Right ventricle myocardium superior (tissue), 1 donor: ENCODE measurements at places on chromosomes 1 and 21.

GRCh38 chr1:40723196-40723955, 31.9 kb downstream of the NFYC start:
- no peak for DNase-seq

DNA sequence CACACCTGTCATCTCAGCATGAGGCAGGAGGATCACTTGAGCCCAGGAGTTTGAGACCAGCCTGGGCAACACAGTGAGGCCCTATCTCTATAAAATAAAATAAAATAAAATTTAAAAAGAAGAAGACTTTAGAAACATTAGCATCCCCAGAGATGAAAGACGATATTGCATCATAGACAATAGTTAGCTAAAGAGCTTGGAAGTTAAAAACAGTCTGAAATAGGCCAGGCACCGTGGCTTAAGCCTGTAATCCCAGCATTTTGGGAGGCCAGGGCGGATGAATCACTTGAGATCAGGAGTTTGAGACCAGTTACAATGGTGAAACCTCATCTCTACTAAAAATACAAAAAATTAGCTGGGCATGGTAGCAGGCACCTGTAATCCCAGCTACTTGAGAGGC, 59.3 kb downstream of the RIMS3 start:
- DNase-seq, result no peak

- DNase-seq, result no peak
Observed at GRCh38 chr21:38916214-38916964, 110.7 kb downstream of the ETS2 start.

GRCh38 chr21:38869946-38870345, 64.2 kb downstream of the ETS2 start:
- no peak for DNase-seq

GRCh38 chr1:159664247-159664646, 50.1 kb downstream of the CRP start:
- no peak for DNase-seq

- peak; percentile 83 for DNase-seq
Observed at GRCh38 chr21:33418691-33419090, 15.5 kb downstream of the IFNGR2 start.

- DNase-seq, result no peak
Observed at GRCh38 chr1:178048426-178048825, 45.5 kb upstream of the RASAL2 start.

DNA sequence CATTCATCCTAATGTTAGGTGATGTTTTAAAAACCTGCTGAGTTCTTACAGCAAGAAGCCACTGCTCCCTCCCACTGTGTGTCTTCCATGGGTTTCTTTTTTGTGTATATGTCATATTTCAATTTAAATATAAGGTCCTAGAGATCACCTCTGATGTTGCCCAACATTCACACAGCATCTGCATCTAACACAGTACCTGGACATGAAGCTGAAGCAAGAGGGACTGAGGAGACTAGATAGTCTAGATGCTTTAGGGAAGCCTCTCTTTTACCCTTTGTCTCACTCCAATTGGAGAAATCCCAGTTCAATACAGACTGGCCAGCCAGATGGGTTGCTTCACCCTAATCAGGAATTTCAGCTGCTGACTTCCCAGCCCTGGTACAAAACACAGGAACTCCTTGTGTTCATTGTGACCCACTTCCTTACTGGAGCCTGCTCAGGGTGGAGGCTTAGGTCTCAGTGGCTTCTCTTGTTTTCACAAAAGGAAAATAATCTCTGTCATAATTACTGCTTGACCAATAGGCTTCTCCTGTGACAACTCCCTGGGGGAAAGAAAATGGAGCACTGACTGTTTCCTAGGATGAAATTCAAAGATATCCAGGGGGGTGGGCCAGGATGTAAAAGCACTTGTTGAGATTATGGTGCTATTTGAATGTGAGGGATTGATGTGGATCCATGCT, 17.3 kb downstream of the BTG2 start:
- DNase-seq, result no peak

GRCh38 chr1:114296413-114296812, 142.7 kb upstream of the SYT6 start:
- no peak for DNase-seq

DNA sequence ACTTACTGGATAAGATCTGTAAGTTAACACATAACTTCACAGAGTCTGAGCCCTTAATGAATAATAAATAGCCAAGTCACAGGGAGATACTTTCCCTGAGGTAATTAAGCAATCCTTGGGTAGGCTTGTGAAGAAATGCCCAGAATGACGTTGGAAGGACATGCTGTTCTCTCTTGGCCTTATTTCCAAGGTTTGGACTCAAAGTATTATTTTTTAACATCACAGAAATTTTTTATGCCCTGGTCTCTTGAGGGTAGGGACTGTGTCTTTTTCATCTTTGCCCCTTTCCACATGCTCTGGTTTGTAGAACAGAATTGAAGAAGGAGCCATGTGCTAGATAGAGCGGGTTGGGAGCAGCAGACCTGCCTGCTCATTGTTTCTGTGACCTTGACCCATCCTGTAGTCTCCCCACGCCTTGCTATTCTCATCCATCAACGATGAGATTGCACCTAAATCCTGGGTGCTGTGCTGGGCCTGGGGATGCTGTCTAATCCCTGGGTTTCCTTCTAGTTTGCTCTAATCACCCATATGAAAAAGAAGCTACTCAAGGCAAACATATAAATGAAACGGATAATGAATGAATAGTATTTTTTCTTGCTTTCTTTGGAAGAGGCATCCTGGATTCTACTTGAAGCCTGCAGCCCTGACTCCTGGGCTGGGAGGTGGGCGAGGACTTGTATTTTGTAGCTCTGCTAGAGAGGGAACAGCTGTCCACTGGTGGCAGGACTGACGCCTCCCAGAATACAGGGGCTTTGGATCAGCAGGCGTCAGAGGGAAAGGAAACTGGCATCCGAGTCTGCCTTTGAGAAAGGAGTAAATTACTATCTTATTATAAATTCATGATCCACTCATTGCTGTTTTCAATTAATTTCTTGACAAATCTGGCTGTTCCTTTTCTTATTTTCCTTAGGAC, 17.5 kb upstream of the LAMTOR5 start:
- no peak for DNase-seq

DNA sequence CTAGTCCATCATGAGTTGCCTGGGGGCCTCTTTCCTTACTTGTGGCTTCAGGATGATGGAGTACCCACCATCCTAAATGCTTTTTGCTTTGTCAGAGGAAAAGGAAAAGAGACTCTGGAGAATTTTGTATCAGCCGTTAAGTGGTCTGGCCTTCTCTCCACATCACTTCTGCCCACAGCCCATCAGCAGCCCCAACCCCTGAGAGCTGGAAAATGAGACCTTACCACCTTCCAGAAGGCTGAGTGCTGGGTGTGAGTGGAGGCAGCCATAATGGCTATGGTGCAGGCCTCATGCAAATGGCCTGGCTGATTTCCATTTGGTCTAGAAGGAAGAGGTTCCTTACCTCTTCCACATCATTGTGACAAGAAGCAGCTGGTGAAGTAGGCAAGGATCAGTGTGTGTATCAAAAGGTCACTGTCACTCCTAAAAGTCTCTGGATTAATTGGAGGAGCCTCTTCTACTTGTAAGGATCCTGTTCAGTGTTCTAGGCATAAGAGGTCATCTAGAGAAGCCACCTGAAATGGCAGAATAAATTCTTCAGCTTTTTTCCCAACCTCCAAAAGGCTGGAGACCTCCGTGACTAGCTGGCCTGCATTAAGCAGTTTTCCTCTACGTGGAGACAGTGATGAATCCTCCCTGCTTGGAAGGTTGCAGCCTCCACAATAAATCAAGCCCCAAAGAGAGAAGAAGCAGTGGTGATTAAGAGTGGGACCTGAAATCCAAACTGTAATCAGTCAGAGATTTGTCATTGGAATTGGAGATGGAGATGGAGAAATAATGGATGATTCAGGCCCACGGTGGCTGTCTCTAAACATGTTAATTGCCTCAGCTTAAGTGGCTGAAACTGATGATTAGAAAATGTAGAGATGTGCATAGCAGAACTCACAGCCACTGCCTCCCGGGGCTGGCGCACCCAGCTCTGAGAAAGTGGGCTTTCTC, 111.5 kb downstream of the CNIH3 start:
- no peak for DNase-seq

DNA sequence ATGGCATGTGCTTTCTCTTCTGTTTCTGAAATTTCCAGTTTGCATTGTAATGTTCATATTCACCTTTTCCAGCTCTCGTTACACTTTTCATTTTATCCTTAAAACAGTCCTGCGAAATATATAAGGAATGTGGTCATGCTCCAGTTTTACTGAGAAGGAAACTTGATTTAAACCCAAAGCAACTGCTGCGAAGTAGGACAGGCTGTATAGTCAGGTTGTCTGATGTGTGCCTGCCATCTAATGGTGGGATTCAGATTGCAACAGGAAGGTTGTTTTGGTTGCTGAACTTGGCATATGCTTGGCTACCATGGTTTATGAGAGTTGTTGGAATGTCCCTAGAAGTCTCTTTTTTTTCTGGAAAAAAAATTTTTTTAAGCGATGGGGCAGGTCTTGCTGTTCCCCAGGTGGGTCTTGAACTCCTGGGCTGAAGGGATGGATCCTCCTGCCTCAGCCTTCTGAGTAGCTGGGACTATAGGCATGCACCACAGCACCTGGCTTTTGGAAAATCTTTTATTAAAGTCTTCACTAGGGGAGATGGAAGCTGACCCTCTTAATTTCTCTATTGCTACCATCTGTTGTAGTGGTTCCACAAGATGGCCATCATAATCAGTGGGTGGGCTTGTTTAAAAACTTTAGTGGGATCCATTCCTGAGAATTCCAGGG, 86.9 kb downstream of the UCK2 start:
- no peak for DNase-seq

- peak; percentile 97 for DNase-seq
Observed at GRCh38 chr1:19485362-19486187, at the start of gene CAPZB. TSS of gene CAPZB (minus strand) at chr1:19485539. CDS start at chr1:19485438, 101 bp downstream.

DNA sequence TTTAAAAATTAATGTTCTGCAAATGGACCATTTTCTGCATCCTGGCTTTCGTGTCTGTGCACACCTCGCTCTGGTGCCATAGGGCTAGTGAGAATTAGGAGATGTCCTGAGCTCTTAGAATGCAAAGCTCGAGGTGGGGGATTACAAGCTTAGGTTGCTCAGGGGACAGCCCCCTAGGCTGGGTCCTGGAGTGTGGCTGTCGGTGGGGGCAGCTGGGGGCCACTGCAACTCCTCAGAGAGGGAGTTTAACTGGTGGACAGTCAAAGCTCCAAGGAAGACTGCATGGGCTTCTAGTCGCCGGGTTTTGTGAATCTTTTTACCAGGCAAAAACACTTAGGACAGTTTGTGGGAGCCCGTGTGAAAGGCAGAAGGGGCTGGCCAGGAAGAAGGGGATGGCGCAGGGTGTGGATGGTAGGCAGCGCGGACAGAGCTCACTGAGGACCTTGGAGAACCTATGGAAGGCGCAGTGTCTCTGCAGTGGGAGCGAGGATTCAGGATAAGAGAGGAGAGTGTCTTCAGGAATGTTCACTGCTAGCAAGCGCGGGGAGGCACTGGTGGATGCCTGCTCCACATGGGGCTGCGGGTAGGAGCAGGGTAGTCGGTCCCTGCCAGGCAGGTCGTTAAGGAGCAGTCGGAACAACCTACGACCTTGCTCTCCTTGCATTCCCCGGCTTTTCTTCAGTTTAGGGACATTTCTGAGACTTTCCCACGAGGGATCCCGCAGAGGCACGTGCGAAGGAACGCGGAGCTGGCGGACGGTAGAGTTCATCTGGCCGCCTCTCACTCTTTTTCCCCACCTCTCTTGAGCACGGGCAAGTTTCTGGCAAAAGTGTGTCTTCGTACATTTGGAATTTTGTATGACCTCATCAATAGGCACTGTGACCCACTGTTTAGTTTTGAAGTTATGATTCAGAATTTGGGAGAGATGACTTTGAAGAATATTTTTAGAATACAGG, 12.9 kb upstream of the KCNE1 start:
- no peak for DNase-seq

DNA sequence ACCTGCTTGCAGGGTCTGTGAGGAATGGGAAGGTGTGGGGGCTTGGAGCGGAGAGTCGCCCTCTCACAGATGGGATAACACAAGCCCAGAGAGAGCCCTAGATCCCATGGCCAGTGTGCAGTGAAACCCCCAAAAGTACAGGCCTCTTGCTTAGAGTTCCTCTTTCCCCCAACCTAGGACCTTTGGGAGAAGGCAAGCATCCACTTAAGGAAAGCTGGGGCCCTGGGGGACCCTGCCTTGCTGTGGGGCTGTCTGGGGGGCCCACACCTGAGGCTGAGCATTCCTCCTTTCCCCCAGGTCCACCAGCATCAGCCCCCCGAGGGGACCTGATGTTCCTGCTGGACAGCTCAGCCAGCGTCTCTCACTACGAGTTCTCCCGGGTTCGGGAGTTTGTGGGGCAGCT, 1.1 kb downstream of the VWA1 start:
- DNase-seq, result no peak

GRCh38 chr1:12141163-12141850, 25.5 kb upstream of the TNFRSF1B start:
- peak; percentile 52 for DNase-seq

DNA sequence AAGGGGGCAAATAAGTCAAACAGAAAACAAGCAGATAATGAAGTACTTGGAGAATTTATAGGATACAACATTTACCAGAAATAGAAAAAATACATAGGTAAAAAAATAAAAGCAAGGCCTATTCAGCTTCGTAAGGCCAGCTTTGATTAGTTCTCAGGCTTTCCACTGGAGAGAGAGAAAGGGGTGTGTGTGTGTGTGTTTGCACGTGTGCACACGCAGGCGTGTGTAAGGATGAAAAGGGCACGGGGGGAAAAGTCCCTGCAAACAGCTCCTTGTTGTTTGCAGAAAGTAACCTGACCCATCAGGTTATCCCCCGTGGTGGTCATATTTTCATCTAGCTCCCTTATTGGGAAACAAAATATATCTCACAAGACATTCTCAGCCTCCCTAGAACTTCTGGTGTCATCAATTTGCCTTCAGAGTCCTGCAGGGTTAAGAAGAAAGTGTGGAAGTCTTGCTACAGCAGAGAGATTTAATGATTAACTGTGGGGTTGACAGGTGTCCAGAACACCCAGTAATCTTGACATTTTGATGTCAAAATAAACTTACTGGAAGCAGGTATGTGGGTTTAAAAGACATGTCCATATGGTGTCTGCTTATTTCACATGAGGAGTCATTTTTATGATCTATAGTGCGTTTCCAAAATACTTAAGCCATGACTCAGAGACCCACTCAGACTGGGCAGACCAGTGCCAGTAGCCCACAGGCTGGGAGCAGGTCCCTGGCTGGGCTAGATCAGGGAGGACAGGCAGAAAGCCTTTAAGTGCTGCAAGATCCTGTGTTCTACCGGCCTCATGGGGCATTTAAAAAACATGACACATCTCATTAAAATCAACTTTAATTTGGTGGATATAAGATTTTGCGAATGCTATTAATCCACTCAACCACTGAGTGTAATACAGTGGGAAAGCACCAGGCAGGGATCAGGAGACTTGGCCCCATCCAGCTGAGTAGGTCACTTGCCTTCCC, 487.6 kb upstream of the CAMK1G start:
- DNase-seq, result no peak

GRCh38 chr1:11738783-11739182, 2.8 kb downstream of the AGTRAP start:
- no peak for DNase-seq
